Stimulated activated CD8-positive, alpha-beta memory T cell treated with anti-CD3 and anti-CD28 coated beads, Interleukin-12 subunit alpha, Interleukin-12 subunit beta, amount 100 ng/mL, for 1 hour (primary cell): ENCODE measurements at places on chromosomes 4 and X.

DNA sequence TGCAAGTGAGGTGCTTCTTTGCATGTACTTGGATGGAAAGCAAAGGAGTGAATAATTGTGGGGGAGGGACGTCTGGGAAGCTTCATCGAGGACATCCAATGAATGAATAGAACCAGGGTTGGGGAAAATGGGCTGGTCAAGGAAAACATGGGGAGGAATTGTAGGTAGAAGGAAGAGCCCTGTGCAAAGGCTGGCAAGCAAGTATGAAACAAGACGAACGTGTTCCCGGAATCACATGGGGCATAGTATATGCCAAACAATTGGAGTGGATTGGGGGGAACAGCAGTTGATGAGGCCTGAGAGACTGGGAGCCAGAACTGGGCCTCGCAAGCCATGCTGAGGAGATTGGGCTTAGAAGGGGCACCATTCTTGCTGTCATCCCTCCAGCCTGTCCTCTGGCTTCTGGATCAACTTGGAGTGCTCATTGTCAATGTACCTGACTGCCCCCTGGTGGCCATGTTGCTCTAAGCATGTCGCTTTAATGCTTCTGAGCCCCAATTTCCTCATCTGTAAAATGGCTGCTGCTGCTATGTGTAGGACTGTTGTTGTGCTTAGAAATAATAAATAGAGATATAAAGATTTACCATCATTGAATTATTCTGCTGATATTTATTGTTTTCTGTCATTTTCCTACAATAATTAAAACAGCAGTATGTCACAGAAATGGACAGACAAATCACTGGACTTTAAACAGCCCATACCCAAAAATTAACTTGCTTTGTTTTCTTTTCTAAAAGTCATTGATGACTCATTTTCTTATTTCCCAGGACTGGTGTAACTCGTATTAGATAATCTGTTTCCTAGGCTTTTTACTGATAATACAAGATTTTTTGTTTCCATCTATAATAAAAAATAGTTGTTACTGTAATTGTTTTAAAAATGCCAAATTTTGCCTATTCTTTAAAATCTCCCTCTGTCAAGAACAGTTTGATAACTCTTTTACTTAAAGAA, 66.4 kb downstream of the JADE3 start:
- peak; percentile 40 for DNase-seq

DNA sequence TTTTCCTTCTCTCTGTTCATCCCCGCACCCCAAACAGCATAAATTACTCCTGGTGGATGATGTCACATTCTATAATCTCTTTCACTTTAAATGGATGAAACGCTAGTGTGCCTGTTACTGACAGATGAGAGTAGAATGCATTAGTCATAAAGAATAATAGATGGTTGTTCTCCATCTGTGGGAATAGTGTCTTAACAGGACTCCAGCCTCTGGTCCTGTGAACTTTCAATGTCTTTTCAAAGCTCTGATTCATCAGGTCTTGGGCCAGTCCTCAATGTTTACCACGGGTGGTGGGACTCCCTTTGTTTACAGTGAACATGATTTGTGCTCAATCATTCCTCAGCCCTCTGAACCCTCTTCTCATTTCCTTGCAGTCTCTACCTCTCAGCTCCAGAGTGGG, 182.6 kb downstream of the GABRB1 start:
- no peak for DNase-seq

GRCh38 chrX:105759598-105759997, 62.7 kb upstream of the NRK start:
- no peak for DNase-seq

- no peak for DNase-seq
These were observed 189.9 kb downstream of the INPP4B start for GRCh38 chr4:142656178-142656577.

DNA sequence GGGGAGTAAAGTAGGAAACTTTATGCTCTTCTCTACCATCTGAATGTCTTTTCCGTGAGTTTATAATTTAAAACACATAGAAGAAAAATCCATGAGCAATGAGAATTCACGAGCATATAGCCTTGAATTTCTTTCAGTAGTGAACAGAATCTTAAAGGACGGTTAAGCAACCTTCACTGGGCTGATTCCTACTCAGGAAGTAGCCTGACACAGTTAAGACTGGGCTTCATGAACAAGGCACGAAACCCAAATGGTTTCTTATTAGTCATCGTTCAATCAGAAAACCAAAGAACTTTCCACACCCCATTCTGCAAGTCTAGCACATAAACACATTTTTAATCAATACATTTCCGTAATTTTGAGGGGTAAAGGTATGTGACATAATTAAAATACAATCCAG, 95.8 kb downstream of the SH3KBP1 start:
- DNase-seq, result no peak

DNA sequence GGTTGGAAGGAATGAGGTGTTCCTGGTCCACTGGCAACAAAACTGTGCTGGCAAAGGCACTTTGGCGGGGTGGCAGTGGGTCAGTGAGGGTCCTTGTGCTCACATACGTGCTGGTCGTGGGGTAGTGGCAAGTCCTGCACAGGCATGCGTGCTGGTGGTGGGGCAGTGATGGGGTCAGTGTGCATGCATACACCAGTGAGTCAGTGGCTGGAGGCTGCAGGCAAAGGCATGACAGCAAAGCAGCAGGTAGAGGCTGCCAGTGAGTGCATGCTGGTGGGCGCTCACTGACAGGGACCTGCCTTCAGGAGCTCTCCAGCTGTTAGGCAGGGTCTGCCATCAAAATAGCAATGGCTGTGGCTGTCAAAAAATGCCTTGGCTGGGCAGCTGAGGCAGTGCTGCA, 42.1 kb downstream of the TMPRSS11E start:
- DNase-seq, result no peak

GRCh38 chr4:25697516-25697915, 41.9 kb downstream of the SLC34A2 start:
- no peak for DNase-seq

DNA sequence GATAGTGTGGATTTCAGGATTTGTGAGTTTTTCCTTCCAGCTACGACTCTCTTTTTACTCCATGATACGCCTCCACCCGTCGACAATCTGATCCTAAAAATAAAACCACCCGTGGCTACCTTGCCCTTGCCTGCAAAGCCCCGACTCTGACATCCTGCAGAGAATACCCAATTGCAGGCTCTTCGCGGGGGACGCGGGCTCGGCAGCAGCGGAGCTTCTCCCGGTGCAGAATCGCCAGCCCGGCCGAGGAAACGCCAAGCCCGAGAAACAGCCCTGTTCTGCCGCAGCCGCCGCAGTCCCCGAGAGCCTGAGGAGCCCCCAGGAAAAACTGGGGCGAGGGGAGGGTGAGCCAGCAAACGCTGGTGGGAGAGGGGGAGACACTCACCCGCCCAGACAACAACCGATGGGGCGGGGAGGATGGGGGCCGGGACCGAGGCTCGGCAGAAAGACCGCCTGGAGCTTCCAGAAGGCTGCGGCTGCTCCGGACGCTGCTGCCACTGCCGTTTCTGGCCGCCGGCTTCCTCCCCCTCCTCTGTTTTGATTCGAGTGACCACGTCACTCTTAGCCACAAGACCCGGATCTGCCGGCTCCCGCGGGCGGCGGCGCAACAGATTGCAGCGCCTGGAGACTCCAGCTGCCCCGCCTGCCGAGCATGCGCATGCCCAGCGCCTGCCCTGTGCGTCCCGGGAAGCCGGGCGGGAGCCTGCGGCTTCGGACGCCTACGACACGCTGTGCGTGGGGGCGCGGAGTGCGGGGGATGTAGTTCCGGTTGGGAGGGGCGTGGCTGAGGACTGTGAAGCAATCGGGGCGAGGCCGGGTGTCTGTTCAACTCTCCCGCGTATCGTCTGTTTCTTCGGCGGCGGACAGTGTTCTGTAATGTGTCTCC, at the start of gene SMIM14:
Gene SMIM14 (minus strand): TSS at position 512 of the 886 bp plus-strand sequence. CDS start 33,720 bp downstream, outside the sequence.
- peak; percentile 77 for DNase-seq

DNA sequence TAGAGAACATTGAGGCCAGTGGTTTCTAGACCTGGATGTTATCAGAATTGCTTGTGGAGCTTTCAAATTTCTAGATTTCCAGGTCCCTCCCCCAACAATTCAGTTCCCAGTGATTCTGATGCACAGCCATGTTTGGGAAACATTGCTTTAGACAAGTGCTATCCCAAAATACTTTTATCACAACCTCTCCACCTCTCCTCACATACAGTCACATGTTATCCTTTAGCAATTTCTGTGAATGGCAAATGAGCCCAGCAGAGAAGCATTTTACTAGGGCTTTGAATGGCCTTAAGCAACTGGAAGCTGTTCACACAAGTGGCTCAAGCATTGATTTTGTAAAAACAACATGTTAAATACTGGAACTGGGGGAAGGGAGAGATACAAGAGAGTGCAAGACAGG, 29.7 kb downstream of the DCX start:
- DNase-seq, result no peak

DNA sequence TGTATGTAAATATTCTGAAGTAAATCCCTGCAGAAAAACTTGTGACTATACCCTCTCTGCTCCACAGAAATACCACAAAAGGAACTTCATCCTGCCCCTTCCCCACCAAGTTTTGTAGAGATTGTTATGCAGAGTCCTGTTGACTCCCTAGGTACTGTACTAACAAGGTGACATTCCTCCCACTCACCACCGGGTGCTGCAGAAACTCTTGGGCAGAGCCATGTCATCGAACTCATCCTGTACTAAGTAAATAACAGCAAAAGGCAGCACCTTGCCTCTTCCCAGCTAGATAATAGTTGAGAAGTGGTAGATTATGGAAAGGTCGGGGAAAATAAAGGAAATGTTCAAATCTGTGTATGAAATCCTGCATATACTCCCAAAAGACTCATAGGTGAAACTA, 233.3 kb downstream of the STPG2 start:
- no peak for DNase-seq

GRCh38 chr4:139015269-139015947, at the start of gene NOCT:
Gene NOCT, plus strand, starts transcription at chr4:139015781. Its CDS starts 201 bp downstream, at chr4:139015982.
- DNase-seq, result peak; percentile 83

DNA sequence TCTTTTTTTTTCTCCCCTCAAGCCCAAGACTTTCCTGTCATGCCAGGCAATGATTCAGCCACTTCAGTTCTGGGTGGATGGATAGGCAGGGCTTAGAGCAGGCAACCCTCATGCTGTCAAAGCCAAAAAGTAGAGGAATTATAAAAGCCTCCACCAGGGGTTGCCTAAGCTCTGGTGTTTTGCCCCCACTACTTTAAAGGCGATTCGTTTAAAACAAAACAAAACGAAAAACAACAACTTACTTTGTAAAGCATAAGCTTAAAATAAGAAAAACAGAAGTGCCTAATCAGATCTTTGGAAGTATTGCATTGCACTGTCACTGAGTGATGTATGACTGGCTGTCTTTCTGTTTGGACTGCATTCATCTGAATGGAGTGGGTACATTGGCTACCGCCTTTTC, 5.3 kb upstream of the IDS start:
- DNase-seq, result no peak

GRCh38 chr4:174111422-174111821, 172.0 kb downstream of the FBXO8 start:
- no peak for DNase-seq

DNA sequence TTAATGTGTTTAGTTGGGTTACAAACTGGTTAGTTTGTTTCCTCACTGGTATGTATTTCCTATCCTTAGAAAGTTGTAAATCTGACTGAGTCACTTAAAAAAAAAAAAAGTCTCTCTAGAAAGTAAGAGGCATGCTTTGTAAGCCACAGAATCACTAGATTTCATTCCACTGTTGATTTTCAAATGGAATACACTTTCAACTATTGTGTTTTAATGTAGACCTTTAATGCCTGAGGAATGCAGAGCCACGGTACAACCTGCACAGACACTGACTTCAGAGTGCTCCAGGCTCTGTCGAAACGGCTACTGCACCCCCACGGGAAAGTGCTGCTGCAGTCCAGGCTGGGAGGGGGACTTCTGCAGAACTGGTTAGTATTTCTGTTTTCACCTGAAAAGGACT, 88.6 kb downstream of the HHIP start:
- DNase-seq, result no peak

GRCh38 chr4:48649505-48649904, 130.6 kb downstream of the FRYL start:
- no peak for DNase-seq

DNA sequence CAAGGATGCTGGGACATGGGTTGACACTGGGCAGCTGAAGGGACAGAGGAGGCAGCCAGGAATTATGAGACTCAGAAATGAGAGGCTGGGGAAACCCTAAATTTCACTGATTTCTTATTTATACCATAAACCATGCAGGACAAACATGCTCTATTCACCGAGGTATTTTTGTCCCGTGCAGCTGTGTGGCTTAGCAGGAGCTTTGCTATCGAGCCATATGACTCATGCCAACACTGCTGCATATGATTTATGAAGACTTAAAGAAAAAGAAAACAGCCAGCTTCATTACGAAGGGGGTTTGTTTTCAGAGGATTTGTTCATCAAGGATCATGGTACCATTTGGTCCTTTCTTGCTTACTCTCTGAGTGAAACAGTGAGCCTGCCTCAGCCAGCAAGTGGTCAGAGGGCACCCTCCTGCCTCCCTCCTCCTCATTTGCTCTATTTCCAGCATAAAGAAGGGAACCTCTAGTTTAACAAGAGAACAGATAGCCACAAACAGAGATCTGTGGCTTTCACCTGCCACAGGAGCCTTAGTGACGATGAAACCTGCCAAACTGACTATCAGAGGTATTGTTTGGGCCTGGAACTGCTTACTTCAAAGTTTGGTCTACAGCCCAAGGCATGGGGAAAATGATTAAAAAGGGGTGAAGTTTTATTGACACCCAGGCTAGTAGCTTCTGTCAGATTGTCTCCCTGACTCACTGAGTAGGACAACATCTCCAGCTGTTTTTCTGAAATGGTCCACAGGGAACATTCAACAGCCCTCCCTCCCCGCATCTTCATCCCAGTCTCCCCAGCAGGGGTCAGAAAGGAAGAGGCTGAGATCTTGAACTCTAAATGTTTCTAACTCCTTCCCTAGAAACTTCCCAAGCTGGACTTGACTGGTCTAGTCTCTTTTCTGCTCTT, 80.1 kb upstream of the MAML3 start:
- no peak for DNase-seq

DNA sequence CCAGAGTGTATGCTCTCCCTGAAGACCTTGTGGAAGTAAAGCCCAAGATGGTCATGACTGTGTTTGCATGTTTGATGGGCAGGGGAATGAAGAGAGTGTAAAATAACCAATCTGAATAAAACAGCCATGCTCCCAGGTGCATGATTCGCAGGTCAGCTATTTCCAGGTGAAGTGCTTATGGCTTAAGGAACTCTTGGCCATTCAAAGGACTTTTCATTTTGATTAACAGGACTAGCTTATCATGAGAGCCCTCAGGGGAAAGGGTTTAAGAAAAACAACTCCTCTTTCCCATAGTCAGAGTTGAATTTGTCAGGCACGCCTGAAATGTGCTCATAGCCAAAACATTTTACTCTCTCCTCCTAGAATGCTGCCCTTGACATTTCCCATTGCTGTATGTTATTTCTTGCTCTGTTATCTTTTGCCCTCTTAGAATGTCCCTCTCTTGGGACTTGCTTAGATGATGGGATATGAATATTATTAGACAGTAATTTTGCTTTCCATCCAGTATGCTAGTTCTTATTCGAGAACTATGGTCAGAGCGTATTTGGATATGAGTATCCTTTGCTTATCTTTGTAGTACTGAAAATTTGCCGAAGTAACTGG, 88.6 kb downstream of the PLS3 start:
- no peak for DNase-seq

DNA sequence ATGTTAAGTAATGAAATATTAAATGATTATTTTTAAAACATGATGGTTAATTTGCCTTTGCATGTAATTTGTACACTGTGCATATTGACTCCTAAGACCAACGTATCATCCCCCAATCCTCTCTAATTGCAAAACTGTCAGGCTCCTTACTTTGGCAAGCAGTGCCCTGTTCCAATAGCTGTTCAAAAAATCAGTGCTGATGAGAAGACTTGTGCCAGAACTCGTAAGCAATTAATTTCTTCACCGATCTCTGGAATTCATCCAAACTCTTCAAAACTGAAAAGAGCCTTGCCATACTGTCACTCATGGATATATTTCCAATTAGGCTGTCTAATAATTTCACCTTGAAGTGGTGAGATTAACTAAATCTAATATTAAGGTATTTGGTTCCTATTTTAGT, 493.9 kb upstream of the NDST4 start:
- DNase-seq, result no peak
